Activated T-cell treated with anti-CD3 and anti-CD28 coated beads, Interleukin-2, amount 50 U/mL, for 24 hours (primary cell): ENCODE measurements at places on chromosomes 2 and 18.

GRCh38 chr2:194062401-194062800 is 1594.6 kb upstream of the SLC39A10 start:
- no peak for DNase-seq

DNA sequence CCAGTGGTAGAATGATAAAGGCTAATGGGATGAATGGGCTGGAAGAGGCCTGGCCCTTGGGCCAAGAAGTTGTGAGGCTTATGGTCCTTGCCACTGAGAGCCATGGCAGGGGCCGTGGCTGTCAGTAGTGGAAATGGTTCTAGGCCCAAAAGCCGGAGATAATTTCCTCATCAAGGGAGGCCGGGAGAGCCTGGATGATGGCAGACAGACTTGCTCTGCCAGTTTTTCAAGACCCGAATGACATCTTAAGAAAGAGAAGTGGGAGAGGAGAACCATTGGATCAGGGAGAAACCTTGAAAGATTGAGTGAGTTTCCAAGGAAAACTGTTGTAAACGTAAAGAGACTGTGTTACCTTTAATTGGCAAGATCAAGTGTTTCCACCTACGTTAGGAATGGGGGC is 46.3 kb upstream of the VPS54 start:
- no peak for DNase-seq

DNA sequence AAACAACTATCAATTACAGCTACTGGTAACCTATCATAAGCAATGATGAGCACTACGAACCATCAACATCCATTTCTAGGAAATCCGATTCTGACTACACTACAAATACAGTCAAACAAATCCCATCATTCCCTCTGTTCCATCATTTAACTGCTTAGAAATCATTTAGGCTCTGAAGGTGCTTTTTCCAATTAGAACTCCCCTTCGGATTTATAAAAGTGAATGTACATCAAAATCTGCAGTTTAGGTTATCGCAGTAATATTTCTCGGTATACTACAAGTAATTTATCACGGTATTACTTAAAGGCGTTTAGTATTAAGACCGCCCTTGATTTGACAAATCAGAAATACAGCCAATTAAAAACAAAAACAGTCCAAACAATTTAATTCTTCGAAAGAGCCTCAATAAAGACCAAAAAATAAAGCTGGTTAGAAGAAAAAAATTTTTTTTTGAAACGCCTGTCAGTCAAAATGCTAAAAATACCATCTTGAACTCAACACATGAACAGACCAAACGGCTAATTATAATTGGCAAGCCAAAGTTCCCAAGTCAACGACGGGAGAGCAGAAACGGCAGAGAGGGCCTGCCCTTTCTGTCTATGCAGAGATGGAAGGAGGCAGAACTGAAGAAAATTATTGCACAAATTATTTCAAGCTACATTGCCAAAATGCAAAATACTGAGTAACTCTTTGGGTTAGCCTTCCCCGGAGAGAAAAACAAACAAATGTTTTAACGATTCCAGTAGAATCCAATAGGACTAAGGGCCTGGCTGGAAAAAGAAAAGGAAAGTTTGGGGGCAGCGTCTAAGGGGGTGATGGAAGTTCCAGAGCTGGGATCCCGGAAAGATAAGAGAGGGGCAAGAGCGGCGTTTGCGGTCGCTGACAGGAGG is 1.2 kb downstream of the VPS54 start:
- no peak for DNase-seq

- no peak for DNase-seq
Measured at GRCh38 chr2:232023426-232023825, 61.9 kb downstream of the DIS3L2 start.

DNA sequence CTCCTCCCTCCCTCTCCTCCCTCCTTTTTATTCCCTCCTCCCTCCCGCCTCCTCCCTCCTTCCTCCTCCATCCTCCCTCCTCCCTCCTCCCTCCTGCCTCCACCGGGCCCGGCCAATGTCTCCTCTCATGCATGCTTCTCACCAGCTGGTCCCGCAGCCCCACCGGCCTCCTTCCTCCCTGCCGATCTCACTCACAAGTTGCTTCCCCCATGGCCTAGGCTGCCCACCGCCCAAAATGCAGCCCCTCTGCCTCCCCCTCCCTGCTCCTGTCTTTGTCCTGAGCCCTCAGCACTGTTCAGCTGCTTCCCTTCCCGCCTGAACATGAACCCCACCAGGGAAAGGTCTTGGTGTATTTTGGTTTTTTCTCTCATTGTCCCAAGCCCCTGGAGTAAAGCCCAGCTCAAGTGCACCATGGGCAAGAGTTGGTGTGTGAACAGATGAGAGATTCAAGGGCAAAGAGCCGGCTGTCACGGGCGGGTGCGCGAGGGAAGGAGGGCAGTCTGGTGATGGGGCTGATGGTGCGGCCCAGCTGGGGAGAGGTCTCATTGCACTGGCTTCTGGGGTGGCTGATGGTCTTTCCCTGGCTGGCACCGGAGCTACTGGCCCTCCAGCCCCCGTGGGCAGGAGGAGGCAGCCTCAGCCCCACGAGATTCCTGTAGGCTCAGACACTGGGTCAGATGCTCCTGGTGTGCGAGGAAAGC is 117.6 kb downstream of the TWIST2 start:
- no peak for DNase-seq

DNA sequence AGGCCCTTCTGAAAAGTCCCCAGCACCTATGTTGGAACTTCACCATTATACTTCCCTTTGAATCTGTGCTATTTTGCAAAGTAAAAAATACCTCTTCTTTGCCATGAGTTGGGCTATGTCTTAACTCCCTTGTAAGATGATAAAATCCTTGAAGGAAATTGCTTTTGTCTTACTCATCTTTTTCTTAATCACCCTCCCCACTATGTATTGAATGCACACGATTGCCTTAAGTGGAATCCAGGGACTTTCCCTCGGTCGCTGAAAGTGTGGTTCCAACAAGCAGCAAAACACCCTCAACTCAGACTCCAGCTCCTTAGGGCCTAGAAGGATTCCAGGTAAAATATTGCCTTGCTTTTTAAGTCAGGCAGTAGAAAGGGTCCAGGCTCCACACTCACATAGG is 173.2 kb upstream of the ARL4C start:
- DNase-seq: no peak

- DNase-seq: no peak
Measured at GRCh38 chr2:71336802-71337201, 5.2 kb downstream of the ZNF638 start.

GRCh38 chr18:54218299-54218698 is 6.2 kb downstream of the MBD2 start:
- no peak for DNase-seq

DNA sequence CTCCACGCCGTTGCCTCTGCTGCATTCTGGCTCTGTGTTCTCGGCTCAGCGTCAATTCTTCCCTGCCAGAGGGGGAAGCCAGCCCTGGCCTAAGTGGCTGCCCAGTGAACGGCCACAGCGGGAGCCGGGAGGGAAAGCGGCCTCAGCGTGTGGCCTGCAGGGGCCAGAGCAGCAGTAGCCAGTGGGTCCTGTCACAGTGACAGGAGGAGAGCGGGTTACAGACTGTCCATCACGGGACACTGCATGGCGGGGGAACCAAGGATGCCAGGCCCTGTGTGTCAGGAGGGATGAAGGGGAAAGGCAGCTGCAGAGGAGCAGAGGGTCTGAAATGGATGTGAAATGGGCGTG is 39.7 kb downstream of the PDIA6 start:
- no peak for DNase-seq

GRCh38 chr2:8549273-8549922 is 132.5 kb upstream of the ID2 start:
- DNase-seq: peak; percentile 9

DNA sequence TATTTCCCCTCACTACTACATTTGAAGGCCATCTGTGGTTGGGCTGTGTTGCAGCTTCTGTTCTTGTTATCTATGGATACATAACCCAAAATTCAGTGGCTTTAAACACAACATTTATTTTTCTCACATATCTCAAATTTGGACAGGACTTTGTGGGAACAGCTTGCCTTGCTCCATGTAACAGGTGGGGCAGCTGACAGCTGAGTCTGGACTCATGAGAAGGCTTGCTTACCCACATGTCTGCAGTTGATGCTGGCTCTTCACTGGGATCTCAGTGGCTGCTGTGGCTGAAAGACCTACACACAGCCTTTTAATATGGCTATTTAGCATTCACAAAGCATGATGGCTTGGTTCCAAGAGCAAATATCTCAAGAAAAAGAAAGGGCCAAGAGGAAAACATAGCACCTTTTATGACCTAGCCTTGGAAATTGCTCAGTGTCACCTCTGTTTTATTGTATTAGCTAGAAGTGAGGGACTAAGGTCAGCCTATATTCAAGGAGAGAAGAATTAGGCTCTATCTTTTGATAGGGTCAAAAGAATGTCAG is 296.8 kb upstream of the ZNF521 start:
- DNase-seq: no peak

DNA sequence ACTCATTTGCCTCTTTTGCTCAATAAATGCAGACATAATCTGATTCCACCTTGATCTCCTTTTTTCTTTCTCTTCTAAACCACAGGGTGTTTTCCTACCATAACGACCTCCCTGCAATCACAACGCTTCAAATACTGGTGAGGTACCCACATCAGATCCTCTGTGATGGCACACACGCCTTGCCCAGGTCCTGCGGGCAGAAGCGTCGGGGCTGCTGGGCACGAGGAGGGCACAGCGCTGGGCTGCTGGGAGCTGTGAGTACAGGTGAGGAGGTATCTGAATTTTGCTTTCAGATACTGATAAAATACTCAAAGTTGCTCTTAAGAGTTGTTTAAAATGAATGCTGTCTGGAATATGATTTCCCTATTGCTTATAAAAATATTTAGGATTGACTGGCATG is 186.1 kb upstream of the PXDN start:
- DNase-seq: no peak
